ENCODE measurements at places on chromosomes 13 and 19.

- no peak for DNase-seq
Measured at GRCh38 chr13:51577690-51578089, 6.6 kb upstream of the WDFY2 start.

GRCh38 chr19:10214784-10215183 is 16.3 kb downstream of the S1PR2 start:
- no peak for DNase-seq

DNA sequence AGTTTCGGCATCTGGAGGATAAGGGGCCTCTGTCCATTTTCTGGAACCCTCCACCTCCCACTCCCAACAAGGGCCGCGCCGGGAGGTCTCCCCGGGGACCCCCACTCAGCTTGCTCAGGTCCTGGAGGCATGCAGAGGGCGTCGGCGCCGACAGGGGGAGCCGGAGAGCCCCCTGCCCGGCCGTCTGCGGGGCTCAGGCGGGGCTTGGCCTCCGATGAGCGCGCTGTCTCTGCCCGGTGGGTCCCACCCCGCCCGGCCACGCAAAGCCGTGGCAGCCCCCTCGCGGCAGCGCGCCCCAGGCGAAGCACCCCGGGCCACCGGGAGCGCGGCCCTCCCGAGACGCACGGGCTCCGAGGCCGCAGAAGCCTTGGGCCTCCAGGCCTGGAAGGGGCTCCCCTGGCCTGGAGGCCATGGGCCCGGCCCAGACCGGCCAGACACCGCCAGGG is 149.7 kb upstream of the ZNF536 start:
- DNase-seq: no peak

DNA sequence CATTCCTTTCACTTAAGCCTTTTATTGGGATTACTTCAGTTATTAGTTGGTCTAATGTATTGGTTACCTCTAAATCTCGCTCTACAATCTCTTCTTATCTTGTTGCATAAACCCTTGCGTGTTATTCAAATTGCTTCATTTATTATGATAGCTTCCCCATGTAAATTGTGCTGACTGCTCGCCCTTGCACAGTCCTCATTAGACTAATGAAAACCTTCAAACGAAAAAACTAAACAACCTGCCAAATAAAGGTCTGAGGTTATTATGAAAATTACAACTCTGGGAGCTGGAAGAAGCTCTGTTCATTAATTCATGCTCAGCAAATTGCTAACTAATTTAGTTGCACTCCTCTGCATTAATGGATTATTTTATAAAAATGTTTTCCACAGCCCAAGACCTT is 320.1 kb downstream of the DACH1 start:
- no peak for DNase-seq

GRCh38 chr13:20713014-20713376 is 9.5 kb downstream of the IL17D start:
- no peak for DNase-seq

DNA sequence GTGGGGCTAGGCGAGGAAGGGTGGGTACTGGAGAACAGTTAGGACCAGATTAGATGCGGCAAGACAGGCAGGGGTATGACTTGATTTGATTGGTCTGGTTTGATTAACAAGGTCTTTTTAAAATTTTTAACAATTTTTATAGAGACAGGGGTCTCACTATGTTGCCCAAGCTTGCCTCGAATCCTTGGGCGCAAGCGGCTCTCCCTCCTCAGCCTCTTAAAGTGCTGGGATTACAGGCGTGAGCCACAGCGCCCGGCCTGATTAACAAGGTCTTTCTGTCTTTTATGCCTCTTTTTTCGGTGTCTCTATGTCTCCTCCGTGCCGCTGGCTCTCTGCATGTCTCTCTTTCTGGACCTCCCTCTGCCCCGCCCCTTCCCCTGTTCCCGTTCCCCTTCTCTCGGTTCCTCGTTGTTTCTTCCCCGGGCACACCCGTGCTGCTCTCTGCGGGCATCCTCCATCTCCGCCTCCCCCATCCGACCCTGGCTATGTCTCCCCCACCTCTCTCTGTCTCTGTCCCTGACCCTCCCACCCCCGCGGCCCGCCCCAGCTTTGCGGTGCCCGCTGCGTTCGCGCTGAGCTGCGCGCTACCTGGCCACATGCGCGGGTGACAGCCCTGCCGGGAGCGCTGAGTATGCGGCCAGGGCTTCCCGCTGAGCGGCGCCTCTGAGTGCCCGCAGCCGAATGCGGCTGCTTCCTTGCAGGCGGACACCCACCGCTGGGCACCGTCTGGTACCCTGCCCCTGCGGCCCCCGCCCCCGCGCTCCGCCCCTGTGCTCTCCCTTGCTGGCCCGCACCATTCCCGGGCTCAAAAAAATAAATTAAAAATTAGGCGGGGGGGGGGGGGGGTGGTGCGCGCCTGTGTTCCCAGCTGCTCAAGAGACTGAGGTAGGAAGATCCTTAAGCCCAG is 8.1 kb upstream of the SDHAF1 start:
- no peak for DNase-seq

- DNase-seq: no peak
Measured at GRCh38 chr13:109146393-109146792, 517.0 kb downstream of the MYO16 start.

- no peak for DNase-seq
Measured at GRCh38 chr13:89749888-89750287, 1597.6 kb upstream of the MIR17HG start.

GRCh38 chr13:23330356-23330755 is 103.1 kb downstream of the SACS start:
- no peak for DNase-seq

DNA sequence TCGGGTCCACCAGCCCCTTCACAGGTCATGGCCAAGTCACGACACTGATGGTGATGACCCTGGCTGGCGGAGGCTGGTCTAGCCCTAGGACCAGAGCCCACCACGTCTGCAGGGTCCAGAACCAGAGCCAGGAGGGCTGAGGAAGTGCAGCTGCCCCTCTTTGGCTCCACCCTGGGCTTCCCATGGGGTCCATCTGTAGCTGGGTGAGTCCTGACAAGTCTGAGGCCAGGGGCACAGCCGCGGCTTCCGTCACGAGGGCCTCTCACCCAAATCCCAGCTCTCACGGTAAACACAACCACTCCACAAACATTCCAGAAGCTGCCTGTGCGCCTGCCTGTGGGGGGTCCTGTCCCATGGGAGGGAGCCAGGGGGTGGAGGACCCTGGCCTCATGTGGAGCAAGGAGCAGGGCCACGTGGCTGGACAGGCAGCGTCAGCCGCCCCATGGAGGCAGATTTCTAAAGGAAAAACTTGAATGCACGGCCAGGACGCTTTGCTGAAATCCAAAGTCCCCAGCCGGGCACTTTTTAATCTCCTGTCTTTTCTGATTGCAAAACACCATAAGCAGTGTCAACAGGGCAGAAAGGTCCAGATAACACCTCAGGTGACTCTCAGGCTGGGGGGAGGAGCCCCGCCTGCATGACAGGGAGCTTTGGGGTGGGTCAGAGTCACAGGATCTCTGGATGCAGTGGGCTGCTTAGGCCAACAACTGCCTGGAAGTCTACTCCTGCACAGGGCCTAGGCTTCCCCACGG is 29.9 kb downstream of the CEBPG start:
- no peak for DNase-seq

DNA sequence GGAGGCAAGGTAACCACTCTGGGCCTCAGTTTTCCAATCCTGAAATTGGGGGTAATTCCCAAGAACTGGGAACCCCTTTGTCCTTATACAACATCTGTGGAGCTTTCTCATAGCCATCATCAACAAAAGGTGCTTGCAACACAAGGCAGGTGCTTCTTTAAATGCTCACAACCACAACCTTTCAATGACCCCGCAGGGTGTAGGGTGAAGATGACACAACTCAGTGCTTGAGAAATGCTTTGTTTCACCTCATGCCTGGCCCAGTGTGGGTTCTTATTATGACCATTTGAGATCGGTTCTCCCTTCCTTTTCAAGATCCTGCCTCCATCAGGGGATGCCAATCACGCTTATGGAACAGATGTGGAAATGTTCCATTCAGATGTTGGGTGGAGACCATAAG is 8.4 kb downstream of the WIZ start:
- DNase-seq: no peak

DNA sequence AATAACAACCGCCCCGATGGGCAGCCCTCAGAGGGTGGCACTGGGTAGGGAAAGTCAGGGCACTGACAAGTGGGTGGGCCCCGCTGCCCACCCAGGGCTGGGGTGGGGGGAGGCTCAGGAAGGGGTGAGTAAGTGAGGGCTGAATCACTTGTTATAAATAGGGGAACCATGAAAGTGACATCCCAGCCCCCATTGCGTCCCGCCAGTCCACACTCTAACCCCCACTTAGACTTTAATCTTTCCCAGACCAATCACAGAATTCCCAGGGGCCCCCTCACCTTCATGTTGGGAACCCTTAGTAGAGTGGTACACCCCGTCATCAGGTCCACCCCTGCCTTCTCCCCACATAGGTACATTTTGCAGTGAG is 37.0 kb upstream of the NANOS3 start:
- no peak for DNase-seq

- no peak for DNase-seq
Measured at GRCh38 chr13:39401756-39402155, 201.2 kb downstream of the LHFPL6 start.

DNA sequence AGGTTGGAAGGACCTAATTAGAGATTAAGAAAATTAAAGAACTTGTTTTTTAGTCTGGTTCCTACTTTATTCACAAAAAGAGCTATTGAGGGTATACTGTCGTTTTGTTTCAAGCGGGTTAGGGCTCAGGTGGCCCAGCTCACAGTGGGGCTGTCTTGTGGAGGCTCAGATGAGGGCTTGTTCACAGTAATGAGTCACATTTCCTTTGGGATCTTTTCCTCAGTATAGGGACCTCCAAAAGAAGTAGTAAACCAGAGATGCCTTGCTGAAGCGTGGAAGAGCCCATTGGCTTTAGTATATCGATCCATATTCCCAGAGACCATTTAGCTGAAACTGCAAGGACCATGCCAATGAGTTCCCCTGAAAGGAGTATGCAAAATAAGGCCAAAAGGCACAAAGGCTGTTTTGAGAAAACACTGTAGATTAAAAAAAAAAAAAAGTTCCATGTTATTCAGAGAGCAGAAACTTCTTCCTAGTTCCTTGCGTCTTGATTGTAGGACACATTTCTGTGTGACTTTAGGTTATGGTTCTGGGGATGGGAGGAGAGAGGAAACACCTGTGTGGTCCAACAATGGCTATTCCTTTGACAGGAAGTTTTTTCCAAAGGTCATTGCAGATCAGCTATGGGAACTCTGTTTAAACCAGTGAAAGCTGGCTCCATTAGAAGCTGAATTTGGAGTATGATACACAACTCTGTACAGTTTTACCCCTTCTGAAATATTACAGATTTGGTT is 32.8 kb upstream of the GPI start:
- no peak for DNase-seq

GRCh38 chr13:79590394-79590676 is 109.4 kb downstream of the NDFIP2 start:
- no peak for DNase-seq

DNA sequence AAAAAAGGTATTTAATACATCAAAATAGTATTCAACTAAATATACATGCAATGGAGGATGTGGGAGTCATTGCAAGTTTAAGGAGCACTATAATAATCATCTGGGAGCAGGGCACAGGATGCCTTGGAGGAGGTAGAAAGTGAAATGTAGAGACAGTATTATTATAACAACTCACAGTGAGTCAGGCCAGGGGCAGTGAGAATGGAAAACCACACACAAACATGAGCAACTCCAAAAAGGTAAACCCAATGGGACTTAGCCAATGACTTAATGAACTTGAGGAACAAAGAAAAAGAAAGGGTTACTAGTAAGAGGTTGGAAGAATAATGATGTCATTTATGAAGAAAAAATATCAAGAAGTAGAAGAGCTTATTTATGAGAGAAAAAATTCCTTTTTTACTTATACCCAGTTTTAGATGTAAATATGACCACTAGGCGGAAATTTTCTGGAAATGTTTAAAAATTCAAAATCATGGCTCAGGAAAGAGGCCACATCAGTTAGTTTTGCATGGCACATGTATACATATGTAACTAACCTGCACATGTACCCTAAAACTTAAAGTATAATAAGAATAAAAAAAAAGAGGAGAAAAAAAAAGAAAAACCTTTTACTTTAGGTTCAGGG is 389.3 kb downstream of the SUCLA2 start:
- no peak for DNase-seq

GRCh38 chr13:75831389-75831788 is 195.3 kb downstream of the LMO7 start:
- no peak for DNase-seq

GRCh38 chr13:112486386-112487126 is 101.4 kb downstream of the TUBGCP3 start:
- no peak for DNase-seq

DNA sequence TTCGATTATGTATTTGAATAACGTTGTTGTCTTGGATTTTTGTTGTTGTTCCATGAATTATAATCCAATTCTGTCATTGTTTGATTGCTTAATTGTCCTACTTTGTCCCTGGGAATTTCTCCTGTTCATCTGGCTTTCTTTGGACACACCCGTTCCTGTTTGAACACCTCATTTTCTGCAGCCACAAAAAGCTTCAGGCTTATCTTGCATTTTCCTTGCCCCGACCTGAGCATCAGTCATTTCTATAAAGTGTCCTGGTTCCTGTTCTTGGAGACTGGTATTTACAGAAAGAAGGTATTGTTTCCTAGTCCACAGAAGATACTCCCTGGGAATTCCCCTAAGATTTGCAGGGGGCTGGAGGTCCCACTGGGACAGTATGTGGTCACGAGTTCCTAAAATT is 731.8 kb upstream of the ARGLU1 start:
- DNase-seq: no peak

DNA sequence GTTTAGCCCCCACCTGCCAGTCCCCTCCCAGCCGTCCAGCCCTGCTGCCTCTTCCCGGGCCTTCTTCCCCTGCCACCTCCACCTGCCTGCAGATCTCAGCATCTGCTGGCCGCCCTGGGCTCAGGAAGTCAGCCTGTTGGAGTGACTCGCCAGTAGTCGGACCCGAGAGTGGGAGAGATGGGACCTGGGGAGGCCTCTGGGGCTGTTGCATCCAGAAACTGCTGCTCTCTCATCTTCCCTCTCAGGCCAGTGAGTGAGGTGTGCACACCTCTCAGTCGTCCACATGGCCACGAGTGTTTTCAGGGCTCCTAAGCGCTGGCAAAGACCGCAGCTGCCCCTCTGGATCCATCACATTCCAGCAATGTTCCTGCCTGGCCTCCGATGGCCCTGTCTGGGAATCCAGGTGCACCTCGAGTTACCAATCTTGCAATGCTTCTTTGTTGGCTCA is 151.8 kb upstream of the SOX1 start:
- no peak for DNase-seq

DNA sequence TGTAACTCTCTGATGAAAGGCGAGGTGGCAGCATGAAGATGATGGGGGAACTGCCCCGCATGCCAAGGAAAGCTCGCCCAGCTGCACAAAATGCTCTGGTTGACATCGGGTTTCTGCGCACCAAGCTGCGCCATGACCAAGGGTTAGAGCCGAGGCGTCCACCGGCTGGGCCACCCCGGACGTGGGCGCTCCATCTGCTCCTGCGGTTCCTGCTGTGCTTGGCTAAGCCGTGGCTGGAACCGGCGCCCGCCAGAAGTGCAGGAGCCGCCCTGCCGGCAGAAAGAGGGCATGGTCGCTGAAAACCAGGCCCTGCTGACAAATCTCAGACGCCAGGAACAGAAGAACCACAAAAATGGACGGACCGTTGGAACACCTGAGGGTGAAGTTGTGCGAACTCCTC is 57.9 kb downstream of the ZNF100 start:
- no peak for DNase-seq
